ENCODE measurements at places on chromosomes 5 and 9.

- no peak for DNase-seq
Measured at GRCh38 chr9:103167530-103167929, 172.4 kb downstream of the CYLC2 start.

- no peak for DNase-seq
Measured at GRCh38 chr9:116539549-116539948, 147.6 kb upstream of the TRIM32 start.

DNA sequence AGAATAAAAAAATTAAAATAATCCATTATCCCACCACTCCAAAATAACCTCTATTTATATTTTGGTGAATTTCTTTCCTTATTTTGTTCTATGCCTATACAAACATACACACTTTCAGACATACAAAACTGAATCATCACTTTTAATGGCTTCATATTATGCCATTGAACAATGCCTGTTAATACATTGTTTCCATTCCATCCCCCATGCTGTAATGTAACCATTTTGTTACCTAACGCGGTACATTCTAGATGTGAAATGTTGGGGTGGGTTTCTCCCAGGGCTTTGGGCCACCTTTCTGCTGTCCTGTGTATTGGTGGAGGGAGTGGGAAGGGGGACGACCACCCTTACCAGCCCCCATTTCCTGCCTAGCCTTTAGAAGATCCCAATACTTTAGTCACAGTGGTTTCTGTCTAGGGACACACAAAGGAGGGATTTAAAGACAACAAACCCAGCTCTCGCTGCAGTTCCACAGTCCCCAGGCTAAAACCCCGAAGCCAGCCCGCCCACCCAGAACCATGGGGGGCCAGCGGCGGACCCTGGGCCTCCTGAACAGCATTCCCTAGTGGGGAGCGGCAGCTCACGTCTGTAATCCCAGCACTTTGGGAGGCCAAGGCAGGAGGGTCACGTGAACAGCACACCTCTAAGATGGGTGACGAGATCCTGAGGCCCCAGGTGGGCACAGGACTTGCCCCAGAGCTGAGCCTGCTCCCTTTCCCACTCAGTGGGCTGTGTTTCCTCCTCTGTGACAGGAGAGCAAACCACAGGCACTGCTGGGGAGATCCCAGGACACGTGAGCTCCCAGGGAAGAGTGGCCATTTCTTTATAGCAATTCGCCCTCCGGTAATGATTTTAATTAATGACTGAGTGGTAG lies 56.9 kb upstream of the STXBP1 start:
- DNase-seq: no peak

GRCh38 chr5:172443441-172444109 lies 10.8 kb downstream of the SH3PXD2B start:
- peak; percentile 89 for DNase-seq

- no peak for DNase-seq
Measured at GRCh38 chr5:7869474-7870136, 657 bp downstream of the MTRR start.

DNA sequence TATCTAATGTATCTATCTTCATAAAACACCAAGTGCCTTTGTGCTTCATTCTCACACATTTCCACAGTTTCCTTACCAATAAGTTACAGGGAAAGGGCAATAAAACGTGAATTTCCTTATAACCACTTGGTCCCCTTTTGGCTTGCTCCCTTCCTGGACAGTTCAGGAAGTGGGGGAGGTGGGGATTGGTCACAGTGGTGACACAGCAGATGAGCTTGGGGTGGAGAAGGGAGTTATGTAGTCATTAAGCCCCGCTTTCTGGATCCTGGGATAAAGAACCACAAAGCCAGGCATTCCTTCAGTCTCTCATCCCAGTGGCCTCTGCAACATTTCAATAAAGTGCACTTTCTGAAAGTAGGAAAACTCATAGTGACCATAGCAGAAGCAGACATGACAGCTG lies 47.1 kb upstream of the FYB1 start:
- no peak for DNase-seq

DNA sequence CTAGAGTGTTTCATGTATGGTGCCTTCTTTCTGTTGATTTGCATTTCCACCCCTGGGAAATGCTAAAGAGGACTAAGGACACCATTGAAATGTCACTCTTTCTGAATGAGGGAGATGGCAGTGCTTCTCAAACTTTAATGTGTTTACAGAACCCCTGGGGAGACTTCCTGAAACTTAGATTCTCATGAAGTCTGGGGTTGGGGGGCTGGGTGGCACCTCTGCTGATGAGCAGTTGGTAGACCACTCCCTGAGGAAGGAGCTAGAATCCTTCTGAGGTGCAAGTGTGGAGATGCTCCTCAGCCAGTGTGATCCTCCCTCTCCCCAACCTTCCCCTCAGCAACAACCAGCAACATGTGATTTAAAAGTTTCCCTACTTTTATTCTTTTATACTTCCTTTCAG lies 546.8 kb downstream of the LRRC70 start:
- no peak for DNase-seq

- no peak for DNase-seq
Measured at GRCh38 chr5:75009556-75010345, 42.6 kb downstream of the GCNT4 start.

DNA sequence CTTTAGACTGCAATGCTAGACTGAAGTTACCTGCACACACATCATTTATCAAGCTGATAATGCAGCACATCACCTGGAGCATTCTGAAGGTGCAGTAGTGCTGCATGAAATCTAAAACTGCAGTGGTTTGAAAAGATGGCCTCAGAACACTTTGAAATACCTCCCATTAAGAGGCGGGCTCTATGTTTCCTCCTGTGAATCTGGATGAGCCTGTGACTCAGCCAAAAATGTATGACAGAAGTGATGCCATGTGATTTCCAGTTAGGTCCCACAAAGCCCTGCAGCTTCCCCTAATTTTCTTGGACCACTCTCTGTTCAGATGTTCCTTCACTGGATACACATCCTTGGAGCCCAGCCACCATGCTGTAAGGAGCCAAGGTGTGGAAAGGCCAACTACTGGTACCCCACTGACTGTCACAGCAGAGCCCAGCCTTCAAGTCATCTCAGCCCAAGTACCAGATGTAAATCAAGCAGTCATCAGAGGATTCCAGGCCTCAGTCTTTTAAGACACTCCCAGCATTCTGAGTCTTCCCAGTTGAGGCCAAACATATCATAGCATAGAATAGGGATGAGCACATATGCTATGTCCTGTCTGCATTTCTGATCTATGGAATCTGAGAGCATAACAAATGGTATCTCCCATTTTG lies 27.2 kb upstream of the DEPDC1B start:
- DNase-seq: no peak

- no peak for DNase-seq
Measured at GRCh38 chr9:10260501-10260900, 352.3 kb downstream of the PTPRD start.

DNA sequence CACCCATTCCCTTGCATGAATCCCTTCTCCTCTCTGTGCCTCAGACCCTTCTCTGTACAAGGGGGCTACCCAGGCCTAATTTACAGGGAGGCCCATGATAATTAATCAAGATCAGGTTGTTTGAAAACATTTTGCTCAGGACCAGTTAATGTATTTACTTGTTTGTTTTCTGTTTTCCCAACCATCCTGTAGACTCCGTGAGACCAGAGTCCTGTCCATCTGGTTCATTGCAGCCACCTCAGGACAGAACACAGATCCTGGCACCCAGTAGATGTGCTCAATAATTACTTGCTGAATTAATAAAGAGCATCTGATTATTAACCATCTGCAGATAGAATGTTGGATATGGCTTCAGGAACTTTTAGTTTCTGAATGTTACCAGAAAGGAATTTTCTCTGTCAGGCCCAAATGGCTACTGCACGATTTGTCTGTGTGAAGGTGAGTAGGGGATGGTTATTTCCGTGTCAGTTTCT lies 27.3 kb downstream of the FOXI1 start:
- DNase-seq: no peak

GRCh38 chr5:33737284-33737683 lies 154.5 kb downstream of the ADAMTS12 start:
- DNase-seq: no peak
